Natural killer cell (primary cell): ENCODE measurements at places on chromosomes 6 and 20. TPM values are rescaled to one million over a fixed set of nuclear protein-coding genes. Genes with fewer than 3 reads are reported as not detected.

The UBD gene
- total RNA-seq, result not detected

DNA sequence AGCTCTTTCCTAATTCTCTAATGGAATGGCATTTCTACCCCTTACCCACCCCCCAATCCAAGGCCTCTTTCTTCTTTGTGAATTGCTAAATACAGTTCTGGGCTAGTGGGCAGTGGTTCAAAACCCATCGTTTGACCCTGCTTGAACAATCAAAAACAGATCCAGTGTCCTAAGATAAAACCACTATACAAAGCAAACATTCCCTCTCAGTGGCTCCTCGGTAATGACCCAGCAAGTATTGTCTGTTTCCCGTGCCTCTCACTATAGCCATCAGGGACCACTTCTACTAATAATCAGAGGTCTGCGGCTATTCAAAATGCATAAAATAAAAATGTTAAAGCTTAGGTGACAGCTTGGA is 143.5 kb upstream of the AKAP12 start:
- H3K4me3 ChIP-seq, result no peak overlapping the region
- no peak overlapping the region for H3K27ac ChIP-seq
- no peaks in the 10 kb centered on the region for H3K36me3 ChIP-seq
- no peaks in the 10 kb centered on the region for H3K27me3 ChIP-seq
- H3K4me1 ChIP-seq, result no peaks in the 10 kb centered on the region

- H3K36me3 ChIP-seq, result no peaks in the 10 kb centered on the region
- no peak for DNase-seq
- no peak overlapping the region for H3K4me3 ChIP-seq
Measured at GRCh38 chr6:20069021-20069522, 143.2 kb downstream of the MBOAT1 start.

DNA sequence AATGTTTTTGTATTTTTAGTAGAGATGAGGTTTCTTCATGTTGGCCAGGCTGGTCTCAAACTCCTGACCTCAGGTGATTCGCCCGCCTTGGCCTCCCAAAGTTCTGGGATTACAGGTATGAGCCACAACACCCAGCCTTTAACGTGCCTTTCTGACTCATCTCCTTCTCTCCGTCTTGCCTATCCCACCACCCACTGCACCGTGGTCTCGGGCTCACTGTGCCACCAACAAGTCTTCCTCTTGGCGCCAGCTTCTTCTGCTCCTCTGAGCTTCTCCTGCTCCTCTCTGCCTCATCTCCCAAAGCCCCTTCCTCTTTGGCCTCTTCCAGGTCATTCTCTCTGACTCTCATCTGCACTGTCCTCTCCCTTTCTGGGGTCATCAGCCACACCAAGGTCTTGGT is 41.0 kb downstream of the TMEM242 start:
- H3K27ac ChIP-seq, result no peak overlapping the region
- no peaks in the 10 kb centered on the region for H3K4me1 ChIP-seq
- no peak for DNase-seq
- H3K27me3 ChIP-seq, result no peaks in the 10 kb centered on the region

The NEDD9 gene
- 106 TPM for total RNA-seq

DNA sequence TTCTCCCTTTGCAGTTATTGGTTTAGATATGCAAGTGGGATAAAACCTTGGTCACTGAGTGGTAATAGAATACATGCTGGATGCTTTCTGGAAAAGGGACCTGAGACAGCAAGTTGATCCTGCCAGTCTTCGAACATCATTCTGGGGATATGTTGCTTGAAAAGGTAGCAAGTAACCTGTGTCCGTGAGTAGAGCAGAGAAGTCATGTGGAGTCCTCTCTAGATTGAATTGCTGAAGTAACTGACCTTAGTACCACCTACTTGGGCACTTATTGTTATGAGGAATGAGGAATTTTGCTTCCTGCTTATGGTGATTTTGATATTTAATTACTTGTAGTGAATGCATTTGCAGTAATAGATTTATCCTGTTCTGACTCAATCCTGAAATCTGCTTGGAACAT is 367.3 kb upstream of the IMPG1 start:
- H3K4me3 ChIP-seq, result no peak overlapping the region
- no peaks in the 10 kb centered on the region for H3K36me3 ChIP-seq
- H3K4me1 ChIP-seq, result no peaks in the 10 kb centered on the region
- no peak overlapping the region for H3K27ac ChIP-seq
- H3K27me3 ChIP-seq, result no peaks in the 10 kb centered on the region
